ENCODE measurements at places on chromosomes 7 and 10. TPM values are rescaled to one million over a fixed set of nuclear protein-coding genes. Genes with fewer than 3 reads are reported as not detected.

PDIA4 gene
- 281 TPM for total RNA-seq

GJD4 gene
- total RNA-seq = not detected

DNA sequence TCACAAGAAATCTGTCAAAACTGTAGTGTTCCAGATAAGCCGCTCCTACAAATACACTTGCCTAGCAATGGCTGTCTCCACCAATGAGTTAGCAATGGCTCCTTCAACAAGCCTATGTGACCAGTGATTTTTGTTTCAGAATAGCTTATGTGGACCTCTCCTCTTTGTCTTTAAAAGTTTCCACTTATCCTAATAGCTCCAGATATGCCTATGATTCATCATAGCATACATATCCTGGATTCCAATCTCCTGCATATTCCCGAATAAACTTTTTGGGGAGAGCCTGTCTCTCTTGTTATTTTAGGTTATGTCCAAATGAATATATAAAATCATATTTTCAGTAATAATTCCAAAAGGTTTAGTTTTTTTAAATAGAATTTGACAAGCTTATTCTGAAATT is 510.6 kb downstream of the ARL4A start:
- no peaks in the 10 kb centered on the region for H3K4me1 ChIP-seq
- no peak for DNase-seq
- no peaks in the 10 kb centered on the region for H3K36me3 ChIP-seq
- no peak overlapping the region for H3K27ac ChIP-seq
- no peak overlapping the region for H3K4me3 ChIP-seq

CALD1 gene
- 9.2 TPM for total RNA-seq

DNA sequence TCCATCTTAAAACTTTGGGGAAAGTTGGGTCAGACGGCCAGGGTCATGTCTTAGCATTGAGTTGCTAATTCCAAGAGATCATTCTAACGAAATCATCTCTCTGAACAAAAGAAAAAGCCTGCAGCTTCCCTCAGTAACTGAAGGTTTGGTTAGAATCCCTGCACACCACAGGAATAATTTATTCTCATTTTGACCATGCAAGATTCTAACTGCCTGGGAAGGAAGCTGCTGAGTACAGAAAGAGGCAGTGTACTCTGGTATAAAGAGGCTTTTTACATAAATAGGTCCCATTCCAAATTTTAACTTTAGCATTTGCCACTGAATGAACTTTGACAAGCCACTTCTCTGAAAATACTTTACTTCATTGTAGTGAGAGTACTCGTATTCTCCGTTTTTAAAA is 76.9 kb upstream of the RSBN1L start:
- no peak for DNase-seq
- H3K36me3 ChIP-seq = peaks cover 22% of the 10 kb centered on the region
- no peaks in the 10 kb centered on the region for H3K27me3 ChIP-seq
- no peaks in the 10 kb centered on the region for H3K4me1 ChIP-seq
- H3K4me3 ChIP-seq = no peak overlapping the region
- H3K27ac ChIP-seq = no peak overlapping the region

GRCh38 chr10:110781139-110781538 is 90.6 kb upstream of the PDCD4 start:
- no peaks in the 10 kb centered on the region for H3K4me1 ChIP-seq
- peaks cover 16% of the 10 kb centered on the region for H3K27me3 ChIP-seq
- no peaks in the 10 kb centered on the region for H3K36me3 ChIP-seq
- H3K4me3 ChIP-seq = no peak overlapping the region
- H3K27ac ChIP-seq = no peak overlapping the region

DMBT1 gene
- total RNA-seq = 0.05 TPM

DNA sequence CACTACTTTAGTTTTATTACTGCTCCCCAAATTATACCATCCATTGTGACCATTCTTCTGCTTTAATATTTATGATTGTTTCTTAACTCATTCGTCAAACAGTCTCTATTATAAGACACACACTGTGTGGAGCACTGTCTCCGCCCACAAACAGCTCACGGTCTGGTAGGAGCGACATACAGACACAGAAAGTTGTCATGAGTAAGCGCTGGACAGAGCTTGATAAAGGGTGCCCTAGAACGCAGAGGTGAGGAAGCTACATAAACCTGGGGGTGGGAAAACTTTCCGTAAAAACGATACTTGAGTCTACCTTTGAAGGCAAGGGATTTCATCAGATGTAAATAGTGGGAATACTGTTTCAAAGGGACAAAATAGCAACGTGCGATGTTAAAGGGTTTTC is 207.9 kb downstream of the PHF14 start:
- H3K27ac ChIP-seq = no peak overlapping the region
- no peaks in the 10 kb centered on the region for H3K36me3 ChIP-seq
- no peaks in the 10 kb centered on the region for H3K27me3 ChIP-seq
- no peak overlapping the region for H3K4me3 ChIP-seq
- no peak for DNase-seq
- H3K4me1 ChIP-seq = no peaks in the 10 kb centered on the region

- no peak for DNase-seq
- H3K27ac ChIP-seq = 0 out of 2 replicates have a peak overlapping the region, but pooled peaks have one; percentile 66
- H3K27me3 ChIP-seq = no peaks in the 10 kb centered on the region
Measured at GRCh38 chr7:85011127-85011526, 175.7 kb downstream of the SEMA3D start.

DNA sequence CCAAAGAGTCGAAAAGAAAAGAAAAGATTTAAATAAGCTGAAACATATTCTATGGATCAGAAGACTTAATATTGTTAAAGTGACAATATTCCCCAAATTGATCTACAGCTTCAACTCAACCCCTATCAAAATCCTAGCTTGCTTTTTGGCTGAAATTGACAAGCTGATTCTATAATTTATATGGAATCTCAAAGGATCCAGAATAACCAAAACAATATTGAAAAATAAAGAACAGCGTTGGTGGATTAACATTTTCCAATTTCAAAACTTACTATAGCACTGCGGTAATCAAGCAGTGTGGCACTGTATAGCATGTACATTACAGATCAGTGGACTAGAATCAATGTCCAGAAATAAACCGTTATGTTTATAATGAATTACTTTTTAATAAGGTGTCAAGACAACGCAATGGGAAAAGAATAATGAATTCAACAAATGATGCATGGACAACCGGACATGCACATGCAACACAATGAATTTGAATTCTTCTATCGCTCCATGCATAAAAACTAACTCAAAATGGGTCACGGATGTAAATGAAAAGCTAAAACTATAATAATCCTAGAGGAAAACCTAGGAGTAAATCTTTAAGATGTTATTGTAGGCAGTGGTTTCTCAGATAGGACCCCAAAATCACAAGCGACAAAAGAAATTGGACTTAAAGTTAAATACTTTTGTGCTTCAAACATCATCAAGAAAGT is 1.6 kb upstream of the ALOX5 start:
- no peak for DNase-seq
- peaks cover 45% of the 10 kb centered on the region for H3K27me3 ChIP-seq
- H3K4me3 ChIP-seq = no peak overlapping the region

DNA sequence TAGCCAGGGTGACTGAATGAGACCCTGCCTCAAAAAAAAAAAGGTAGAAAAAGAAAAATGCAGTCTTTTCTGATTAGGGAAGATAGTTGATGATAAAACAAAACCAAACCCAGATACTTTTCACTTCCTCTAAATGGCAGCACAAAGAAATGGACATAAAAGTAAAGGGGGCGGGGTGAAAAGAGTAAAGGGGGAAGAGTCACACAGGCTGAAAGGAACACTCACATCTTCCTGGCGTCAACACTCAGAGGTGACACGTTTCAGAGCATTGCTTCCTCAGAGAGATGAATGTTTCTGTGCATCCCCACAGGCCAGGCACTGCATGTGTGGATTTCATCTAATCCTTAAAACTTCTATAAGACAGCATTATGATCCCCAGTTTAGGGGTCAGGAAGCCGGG is 81.2 kb downstream of the HIPK2 start:
- no peak overlapping the region for H3K27ac ChIP-seq
- no peaks in the 10 kb centered on the region for H3K27me3 ChIP-seq
- no peaks in the 10 kb centered on the region for H3K36me3 ChIP-seq
- H3K4me1 ChIP-seq = peaks cover 4% of the 10 kb centered on the region
- H3K4me3 ChIP-seq = no peak overlapping the region

- no peak overlapping the region for H3K4me3 ChIP-seq
- no peaks in the 10 kb centered on the region for H3K27me3 ChIP-seq
- H3K36me3 ChIP-seq = no peaks in the 10 kb centered on the region
- DNase-seq = no peak
Measured at GRCh38 chr10:3797750-3798149, 12.7 kb upstream of the KLF6 start.

- H3K4me3 ChIP-seq = no peak overlapping the region
- H3K4me1 ChIP-seq = no peaks in the 10 kb centered on the region
- H3K36me3 ChIP-seq = no peaks in the 10 kb centered on the region
- H3K27ac ChIP-seq = no peak overlapping the region
- no peak for DNase-seq
Measured at GRCh38 chr7:93728292-93728691, 153.8 kb upstream of the CALCR start.

LIPM gene
- not detected for total RNA-seq

C7orf57 gene
- total RNA-seq = 3.2 TPM

DNA sequence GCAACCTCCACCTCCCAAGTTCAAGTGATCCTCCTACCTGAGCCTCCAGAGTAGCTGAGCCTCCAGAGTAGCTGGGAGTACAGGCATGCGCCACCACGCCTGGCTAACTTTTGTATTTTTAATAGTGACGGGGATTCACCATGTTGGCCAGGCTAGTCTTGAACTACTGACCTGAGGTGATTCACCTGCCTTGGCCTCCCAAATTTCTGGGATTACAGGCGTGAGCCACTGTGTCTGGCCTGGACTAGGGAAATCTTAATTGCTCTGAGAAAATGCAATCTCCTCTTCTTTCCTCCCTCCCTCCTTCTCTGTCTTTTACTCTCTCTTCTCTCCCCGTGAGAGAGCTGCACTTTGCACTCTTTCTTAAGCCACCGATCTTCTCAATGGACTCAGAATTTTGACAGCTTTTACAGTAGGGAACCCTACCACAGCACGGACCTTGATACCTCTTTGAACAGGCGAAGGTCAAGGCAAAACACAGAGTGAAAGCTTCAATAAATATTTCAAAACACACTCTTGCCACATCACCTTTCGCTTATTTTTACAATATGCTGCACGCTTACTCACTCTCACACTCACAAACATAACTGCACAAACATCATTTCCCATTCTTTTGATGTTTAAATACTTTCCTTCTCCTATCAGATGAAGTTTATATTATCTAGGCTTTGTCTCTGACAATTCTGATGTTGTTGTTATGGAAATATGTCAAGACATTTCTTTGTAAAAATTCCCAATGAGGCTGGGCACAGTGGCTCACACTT is 173.4 kb upstream of the NRP1 start:
- no peak overlapping the region for H3K27ac ChIP-seq
- H3K36me3 ChIP-seq = no peaks in the 10 kb centered on the region
- H3K4me1 ChIP-seq = peaks cover 7% of the 10 kb centered on the region
- no peaks in the 10 kb centered on the region for H3K27me3 ChIP-seq
- H3K4me3 ChIP-seq = no peak overlapping the region

- no peaks in the 10 kb centered on the region for H3K36me3 ChIP-seq
- H3K27ac ChIP-seq = no peak overlapping the region
- H3K4me3 ChIP-seq = no peak overlapping the region
- H3K4me1 ChIP-seq = peaks cover 72% of the 10 kb centered on the region
- H3K27me3 ChIP-seq = no peaks in the 10 kb centered on the region
Measured at GRCh38 chr7:151508991-151509390, 10.7 kb downstream of the RHEB start.

DNA sequence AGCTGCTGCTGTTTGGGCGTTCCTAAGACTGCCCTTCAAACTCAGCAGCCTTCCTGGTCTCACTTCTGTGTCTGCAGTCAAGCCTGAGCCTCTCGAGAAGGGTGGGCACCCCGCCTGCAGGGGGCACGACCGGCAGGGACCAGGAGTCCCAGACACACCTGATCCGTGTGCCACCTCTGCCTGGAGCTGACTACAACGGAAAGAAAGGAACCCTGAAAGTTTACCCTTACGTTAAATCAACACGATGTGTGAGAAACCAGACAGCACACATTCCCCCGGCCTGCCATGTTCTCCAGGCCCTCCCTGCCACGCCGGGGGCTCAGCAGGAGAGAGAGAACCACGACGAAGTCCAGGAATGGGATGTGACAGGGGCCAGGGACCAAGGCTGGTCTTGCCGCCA is 5.0 kb downstream of the MAD1L1 start:
- no peak overlapping the region for H3K4me3 ChIP-seq
- no peak overlapping the region for H3K27ac ChIP-seq
- no peaks in the 10 kb centered on the region for H3K27me3 ChIP-seq
- peaks cover 6% of the 10 kb centered on the region for H3K4me1 ChIP-seq

DNA sequence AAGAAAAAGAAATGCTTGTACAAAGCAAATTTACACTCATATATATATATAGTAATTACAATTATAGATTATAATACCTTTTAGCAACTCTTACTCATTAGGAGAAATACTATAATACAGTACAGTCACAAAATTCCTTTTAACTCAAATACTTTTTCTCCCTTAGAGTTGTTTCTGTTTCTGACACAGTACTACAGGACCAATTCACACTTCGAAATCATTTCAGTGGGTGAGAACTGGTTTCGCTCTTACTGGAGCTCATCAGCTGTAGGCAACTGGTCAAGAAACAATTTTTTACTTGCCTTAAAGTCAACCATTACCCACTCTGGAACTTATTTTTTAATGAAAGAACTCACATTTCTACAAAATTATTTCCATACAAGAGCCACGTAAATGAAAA is 6.0 kb downstream of the CCDC186 start:
- no peak overlapping the region for H3K4me3 ChIP-seq
- DNase-seq = no peak
- peaks cover 34% of the 10 kb centered on the region for H3K4me1 ChIP-seq
- H3K27ac ChIP-seq = no peak overlapping the region

- no peak for DNase-seq
- H3K27me3 ChIP-seq = peaks cover 20% of the 10 kb centered on the region
Measured at GRCh38 chr7:138662076-138662990, 38.8 kb downstream of the SVOPL start.
